ENCODE measurements at places on chromosomes 4 and X.

GRCh38 chr4:42150653-42151567 is 1.5 kb downstream of the BEND4 start:
- no peak for DNase-seq

DNA sequence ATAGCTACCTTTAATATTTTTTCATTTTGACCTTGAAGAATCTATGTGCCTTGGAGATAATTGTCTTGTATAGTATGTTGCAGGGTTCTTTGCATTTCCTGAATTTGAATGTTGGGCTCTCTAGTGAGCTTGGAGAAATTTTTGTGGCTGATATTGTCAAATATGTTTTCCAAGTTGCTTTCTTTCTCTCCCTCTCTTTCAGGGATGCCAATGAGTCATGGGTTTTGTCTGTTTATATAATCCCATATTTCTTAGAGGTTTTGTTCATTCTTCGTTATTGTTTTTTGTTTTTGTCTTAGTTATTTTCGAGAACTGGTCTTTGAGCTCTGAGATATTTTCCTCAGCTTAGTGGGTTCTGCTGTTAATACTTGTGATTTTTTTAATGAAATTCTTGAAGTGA is 20.7 kb downstream of the RAB40AL start:
- no peak for DNase-seq

- peak; percentile 2 for DNase-seq
These were observed at the start of gene KLHL13 for GRCh38 chrX:118116713-118117550. Gene KLHL13, minus strand, starts transcription at chrX:118116810. Its CDS starts 88,337 bp downstream, at chrX:118028473.

DNA sequence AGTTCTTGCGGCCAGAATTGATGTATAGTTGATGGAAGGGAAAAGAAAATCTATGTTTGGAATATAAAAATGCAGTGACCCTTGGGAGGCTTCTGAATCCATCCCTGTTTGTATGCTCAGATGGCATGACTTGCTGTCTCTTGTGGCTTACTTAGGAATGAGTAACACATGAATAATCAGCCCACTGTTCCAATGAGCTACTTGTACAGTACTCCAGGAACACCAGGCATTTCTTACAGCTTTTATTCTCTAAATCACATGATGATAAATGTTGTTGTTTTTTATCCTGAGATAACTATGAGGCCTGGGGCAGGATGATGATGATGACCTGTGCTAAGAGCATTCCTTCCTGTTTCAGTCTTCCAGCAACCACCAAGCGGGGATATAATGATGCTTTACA is 18.9 kb downstream of the TMPRSS11E start:
- DNase-seq: peak; percentile 31

DNA sequence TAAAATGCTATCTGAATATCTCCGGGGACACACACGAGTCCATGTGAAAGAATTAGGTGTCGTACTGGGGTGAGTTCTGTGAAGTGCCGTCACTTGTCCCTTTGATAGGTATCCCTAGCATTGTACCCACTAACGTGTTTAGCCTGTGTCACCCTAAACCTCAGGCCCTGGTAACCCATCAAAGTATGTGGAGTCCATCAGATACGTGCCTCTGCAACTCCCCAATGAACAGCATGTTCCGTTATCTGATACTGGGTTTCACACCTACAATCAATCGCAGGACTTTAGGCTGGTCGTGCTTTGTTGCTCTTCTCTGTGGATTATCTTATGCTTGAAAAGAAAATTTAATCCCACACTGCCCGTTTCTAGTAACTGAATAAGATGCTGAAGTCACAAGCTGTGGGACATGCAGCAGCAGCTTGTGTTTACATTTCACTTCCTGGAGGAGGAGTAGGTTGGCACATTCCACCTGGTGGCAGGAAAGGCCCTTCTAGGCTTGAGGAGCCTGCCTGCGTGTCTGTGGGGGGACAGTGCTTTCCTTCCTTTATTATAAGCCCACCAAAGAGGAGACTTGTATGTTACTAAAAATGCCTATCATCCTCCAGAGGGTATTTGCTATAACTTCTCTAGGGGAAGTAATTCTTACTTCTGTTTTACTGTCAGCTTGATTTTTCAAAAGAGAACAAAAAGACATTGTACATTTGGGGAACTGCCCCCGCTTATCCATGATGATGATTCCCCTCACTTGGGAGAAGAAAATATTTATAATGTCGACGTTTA is 127.2 kb downstream of the FNIP2 start:
- no peak for DNase-seq

- DNase-seq: no peak
These were observed 3.4 kb downstream of the NDP start for GRCh38 chrX:43969504-43970501.

GRCh38 chr4:21139327-21139726 is 439.1 kb downstream of the PACRGL start:
- DNase-seq: no peak

GRCh38 chr4:61933527-61933926 is 733.4 kb downstream of the ADGRL3 start:
- DNase-seq: no peak

DNA sequence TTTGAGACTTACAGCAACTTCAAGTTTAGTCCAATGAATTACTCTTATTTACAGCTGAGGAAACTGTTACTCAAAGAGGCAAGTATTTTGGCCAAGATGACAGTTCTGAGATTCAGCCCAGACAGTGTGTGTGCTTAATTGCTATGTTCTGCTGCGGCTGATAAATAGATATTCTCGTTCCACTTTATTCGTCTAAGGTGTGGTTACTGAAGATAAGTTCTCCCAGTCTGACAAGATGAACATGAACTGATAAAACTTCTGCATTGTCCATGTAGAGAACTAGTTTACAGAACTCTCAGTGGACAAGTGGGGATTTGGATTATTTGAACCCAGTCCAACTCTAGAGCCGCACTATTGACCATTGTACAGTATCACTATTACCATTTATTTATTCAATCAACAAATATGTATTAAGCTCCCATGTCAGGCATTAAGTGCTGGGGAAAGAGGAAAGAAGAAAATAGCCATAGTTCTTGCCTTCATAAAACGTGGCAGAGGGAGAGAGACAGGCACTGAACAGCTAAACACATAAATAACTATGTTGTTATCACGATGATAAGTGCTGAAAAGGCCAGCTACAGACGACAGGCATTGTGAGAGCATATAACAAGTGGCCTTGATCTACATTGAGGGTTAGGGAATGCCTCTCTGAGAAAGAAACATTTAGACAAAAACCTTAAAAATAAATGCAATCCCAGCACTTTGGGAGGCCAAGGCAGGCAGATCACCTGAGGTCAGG is 4.0 kb upstream of the DHX15 start:
- DNase-seq: no peak

DNA sequence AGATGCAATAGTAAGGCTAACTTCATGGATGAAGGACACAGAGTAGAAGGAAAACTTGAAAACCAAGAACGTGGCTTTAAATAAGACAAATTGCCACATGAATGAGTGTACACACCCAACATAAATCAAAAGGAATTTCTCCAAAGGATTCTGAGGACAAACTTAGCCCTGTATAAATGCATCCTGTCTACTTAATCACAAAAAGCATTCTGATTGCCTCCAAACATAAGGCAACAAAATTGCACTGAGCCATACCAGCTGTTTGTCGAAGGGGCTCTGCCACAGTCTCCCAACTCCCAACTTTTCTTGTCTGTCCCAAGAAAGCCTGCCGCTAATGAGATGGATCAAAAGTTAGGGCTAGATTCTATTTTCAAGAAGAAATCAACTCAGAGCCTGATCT is 194.3 kb downstream of the SOWAHB start:
- DNase-seq: no peak
